GM19239 (cell line): ENCODE measurements at places on chromosomes 3 and 15.

GRCh38 chr15:68735610-68736009, 85.1 kb downstream of the ANP32A start:
- no peak for DNase-seq

GRCh38 chr15:99931703-99932603, 198.7 kb upstream of the LYSMD4 start:
- no peak for DNase-seq

- no peak for DNase-seq
Measured at GRCh38 chr3:108093616-108094015, 2.8 kb upstream of the CD47 start.

DNA sequence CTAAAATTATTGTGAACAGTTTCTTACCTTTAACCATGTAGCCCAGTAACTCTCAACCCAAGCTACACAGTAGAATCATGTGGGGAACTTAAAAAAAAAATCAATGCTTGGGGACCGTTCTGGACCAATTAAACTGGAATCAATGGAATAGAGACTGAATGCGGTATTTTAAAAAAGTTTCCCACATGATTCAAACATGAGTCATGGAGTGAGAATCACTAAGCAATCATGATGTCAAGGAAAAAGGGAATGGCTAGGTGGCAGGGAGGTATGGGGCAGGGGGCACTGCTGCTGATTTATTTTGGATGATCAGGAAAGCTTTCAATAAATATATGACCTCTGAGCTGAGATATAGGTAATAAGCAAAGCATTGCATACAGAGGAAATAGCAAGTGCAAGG, 250.5 kb upstream of the RORA start:
- no peak for DNase-seq
